Stimulated activated CD8-positive, alpha-beta memory T cell treated with anti-CD3 and anti-CD28 coated beads, Interleukin-2, amount 100 ng/mL, for 1 hour (primary cell): ENCODE measurements at places on chromosomes 6 and 20.

DNA sequence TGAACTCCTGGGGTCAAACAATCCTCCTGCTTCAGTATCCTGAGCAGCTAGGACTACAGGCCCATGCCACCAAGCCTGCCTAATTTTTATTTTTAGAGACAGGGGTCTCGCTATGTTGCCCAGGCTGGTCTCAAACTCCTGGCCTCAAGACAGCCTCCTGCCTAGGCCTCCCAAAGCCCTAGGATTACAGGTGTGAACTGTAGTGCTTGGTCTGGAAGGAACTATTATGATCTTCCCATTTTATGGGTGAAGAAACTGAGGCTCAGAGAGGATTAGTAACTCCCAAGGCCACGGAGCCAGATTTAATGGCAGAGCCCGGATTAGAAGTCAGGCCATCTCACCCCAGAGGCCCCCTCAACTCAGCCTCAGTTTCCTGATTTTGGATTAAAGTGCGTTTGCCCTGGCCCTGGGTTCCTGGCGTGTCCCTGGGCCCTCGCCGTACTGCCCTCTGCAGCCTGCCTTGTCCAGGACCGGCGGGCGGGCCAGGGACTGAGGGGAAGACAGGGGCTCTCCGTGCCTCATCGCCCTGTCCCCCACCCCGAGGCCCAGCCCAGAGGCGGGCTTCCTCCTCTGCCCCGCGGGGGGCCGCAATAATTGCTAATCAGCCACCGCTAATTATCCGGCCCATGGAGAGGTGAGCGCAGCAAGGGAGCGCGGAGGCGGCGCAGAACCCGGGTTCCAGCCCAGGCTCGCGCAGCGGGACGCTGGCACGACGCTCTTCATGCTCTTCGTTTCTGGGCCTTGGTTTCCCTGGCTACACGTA is 34.9 kb downstream of the CD40 start:
- DNase-seq = no peak

GRCh38 chr6:72824833-72825232 is 203.0 kb downstream of the KCNQ5 start:
- DNase-seq = no peak

- no peak for DNase-seq
Observed at GRCh38 chr6:30724906-30725667, 4.9 kb downstream of the TUBB start.

GRCh38 chr6:157542414-157543160 is 161.6 kb downstream of the ZDHHC14 start:
- no peak for DNase-seq

DNA sequence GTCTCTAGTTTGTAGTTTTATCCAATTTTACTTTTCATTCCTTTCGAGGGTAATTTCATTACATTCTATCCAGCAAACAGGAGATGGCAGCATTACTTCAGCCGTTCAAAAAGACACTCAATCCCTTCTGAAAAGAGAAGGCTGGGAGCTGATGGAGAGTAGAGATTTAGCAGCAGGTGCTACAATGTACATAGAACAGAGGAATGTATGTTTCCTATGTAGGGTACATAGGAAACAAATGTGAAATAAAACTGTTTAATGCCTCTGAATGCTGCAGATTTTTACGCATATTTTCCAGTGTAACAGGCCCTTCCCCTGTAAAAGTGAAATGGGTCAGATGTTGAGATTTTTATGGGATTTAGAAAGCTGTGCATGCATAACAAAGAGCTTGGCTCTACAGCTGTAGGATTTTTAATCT is 16.0 kb downstream of the RPS12 start:
- no peak for DNase-seq

DNA sequence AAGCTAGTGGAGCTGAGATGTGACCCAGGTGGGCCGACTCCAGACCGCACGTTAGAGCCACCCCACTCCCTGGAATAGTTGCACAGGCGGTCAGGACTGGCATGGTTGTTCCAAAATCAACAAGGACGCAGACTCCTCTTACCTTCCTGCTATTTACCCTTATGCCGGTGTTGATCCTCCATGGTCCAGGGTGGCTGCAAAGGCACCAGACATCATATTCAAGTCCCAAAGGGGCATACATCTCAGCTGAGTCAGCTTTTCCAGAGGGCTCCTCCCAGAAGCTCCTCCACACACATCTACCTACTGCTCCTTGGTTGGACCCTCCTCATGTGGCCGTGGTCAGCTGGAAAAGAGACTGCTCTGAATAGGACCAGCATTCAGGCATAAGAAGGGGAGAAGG is 112.2 kb downstream of the SYCP2 start:
- DNase-seq = no peak

DNA sequence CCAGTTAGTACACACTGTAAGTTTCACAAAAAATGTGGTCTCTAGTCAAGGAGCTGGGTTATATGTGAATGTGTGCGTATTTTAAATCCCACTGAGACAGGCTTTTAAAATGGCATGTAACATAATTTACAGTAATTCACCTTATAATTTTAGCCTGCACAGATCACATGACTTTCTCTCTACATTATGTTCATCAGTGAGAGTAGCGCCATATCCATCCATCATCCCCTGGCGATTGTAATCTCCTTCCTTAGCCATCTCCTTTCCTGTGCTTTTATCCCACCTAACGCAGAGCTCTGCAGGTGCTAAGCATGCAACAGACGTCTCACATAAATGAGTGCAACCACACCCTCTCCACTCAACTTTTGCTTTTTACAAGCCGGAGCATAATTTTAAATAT is 210.8 kb downstream of the TBC1D7 start:
- DNase-seq = no peak

DNA sequence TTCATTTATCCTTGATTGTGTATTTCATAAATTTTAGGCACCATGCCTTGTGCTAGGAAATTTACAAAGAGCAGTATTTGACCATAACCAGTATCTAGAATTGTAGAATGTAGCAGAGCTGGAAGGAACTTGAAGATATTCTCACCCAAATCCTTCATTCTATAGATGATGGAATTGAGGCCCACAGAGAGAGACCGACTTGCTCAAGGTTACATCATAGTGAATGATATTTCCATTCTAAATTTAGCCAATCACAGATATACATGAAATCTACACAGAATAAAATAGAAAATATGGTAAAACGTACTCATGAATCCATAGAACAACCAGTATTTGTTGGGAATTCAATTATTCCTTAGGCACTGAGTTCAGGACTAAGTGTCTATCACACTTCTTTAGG is 10.9 kb upstream of the SGK1 start:
- no peak for DNase-seq

GRCh38 chr20:23167431-23167830 is 81.3 kb upstream of the CD93 start:
- DNase-seq = no peak

- no peak for DNase-seq
Observed at GRCh38 chr20:51487565-51488268, 54.8 kb downstream of the NFATC2 start.

DNA sequence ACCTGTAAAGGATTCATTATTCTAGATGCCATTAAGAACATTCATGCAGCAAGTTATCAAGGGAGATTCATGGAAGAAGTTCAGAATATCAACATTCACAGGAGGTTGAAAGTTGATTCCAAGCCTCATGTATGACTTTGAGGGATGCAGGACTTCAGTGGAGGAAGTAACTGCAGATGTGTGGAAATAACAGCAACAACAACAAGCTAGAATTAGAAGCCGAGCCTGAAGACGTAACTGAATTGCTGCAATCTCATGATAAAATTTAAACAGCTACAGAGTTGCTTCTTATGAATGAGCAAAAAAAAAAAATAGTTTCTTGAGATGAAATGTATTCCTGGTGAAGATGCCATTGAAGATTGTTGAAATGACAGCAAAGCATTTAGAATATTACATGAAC is 73.3 kb upstream of the NXT1 start:
- no peak for DNase-seq

DNA sequence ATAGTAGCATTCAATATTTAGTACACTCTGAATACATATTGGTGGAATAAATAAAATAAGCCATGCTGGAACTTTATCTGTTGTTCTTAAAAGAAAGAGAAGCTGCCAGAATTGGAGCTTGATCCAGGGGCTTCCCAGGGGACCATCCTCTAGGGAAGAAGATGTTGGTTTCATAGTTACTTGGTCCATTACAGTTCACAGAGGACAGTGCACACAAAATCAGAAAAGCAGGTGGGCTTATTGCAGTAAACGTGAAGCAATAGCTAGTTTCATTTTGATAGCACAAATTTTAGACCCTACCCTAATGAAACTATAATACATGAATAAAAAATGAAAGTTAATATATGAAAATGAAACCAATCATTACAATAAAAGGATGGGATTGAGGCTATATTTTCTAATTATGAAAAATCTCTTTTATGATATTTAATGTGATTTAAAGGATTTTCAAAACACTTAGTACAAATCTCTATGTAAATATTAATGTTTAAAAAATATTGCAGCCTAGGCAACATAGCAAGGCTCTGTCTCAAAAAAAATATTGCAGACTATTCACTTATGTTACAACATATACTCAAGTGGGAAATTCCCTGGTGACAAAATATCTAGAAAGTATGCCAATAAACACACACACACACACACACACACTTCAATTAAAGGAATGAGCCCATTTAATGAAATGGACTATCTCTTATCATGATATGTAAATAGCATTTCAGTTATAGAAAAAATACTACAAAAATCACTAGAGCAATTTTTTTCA is 227.0 kb upstream of the MARCKS start:
- no peak for DNase-seq
